ENCODE measurements at places on chromosomes 13 and 19.

- DNase-seq, result no peak
These were observed 12.3 kb downstream of the DDX39A start for GRCh38 chr19:14406645-14407401.

DNA sequence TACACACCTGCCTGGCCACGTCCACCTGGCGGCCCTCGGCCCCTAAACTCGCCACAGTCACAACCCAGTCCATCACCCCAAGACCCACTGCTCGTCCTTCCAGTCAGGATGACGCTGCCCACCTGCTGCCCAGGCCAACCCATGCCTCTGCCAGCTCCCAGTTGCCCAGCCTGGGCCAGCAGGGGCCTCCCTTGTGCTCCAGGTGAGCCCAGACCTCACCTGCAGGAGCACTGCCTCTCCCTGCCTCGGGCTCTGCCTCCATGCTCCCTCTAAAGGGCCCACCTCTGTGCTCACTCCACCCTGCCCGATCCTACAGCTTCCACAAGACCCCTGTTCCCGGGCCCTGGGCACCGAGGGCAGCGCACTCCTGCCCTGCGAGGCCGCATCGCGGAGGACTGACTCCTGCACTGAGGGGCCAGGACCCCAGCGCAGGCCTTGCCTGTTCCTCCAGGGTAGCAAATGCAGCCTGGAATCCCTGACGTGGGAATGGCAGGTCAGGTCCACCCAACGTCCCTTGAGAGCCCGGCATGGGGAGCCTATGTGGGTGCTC is 8.0 kb upstream of the CACTIN start:
- no peak for DNase-seq

DNA sequence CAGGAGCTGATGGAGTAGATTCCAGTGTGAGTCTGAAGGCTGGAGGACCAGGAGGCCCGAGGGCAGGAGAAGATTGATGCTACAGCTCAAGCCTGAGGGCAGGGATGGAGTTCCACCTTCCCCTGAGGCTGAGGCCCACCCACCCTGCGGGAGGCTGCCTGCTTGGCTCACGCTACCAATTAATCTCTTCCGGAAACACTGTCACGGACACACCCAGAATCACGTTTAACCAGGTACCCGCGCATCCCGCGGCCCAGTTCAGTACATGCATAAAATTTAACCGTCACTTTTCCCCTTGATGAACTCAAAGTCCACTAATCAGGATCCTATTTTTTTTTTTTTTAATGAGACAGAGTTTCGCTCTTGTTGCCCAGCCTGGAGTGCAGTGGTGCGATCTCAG is 5.2 kb upstream of the ZNF628 start:
- no peak for DNase-seq

DNA sequence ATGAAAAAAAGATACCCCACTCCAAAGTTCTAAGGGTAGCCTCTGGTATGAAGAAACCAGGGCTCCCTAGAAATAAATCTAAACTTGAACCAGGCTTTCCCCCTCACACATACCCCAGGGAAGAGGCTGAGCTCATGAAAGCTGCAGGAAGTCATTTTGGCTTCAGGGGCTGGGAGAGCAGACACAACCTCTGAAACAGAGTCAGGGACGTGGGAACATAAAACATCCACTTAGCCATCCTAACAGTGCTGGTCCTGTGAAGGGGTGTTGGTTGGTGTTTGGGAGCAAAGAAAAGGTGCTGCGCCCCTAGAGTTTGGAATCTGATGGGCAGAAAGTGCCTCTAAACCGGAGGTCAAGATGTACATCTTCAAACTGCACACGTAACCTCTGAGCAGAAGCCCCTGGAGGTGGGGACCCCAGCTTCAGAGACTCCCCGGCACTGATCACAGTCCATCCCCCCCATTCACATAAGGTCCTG is 15.8 kb downstream of the RAB3D start:
- DNase-seq, result no peak

DNA sequence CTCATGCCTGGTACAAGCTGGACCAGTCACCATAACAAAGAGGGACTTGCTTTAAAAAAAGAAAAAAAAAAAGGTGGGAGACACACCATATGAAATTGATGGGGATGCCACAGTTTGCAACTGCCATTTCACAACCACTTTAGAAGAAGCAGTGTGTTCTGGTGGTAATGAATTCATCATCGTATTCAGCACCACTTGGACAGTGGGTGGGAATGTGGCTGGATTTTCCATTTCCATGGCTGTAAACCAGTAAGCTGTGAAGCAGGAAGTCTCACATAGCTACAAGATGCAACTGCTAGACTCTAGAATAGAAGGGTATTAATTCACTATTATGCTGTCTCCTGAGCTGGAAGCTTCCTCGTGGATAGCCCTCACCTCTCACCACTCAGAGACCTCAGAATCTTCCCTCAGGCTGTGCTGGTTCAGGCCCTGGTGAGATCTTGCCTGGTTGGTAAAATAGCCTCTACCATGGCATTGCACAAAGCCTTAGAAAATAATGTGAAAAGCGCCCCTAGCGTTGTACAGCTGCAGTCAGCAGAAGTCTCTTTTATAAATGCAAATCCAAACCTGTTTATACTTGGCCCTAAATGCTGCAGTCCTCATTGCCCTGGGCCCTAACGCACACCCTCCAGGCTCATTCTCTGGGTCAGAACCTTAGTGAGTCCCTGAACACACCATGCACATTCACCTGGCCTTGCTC is 150.7 kb downstream of the KCTD15 start:
- no peak for DNase-seq

DNA sequence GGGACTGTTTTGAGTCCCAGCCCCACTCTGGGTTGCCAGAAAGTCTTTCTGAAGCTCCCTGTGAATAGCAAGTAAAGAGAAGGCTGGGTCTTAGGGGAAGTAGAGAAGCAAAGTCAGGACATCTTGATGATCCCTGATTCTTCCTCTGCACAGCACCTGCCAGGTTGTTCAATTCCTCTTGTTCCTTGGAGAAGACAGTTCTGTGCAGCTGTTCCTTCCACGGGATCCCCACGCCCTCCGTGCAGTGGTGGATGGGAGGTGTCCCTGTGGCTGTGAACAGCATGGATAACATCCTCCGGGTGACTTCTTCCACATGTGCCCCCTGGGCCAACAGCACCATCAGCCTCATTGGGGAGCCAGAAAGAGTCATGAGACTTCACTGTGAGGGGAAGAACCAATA is 29.1 kb upstream of the IGLON5 start:
- DNase-seq, result no peak

- no peak for DNase-seq
These were observed 468 bp downstream of the STX10 start for GRCh38 chr19:13149628-13150186.

DNA sequence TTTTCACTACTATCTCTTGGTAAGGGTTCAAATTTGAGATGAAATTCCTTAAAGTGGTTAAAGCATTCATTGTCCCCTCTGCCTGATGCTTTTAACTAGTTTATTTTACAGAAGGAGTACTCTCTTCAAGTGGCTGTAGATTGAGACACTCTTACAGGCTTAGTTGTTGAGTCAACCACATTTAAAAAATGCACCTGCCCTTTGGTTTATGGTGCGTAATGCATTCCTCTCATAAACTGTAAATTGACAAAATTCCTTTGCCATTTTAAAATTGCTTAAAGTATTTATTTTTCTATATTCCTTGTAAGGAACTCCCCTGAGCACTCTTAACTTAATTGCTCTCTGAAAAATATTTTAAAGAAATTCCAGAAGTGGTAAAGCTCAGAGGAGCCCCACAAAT is 826 bp upstream of the GPC5 start:
- no peak for DNase-seq

- DNase-seq, result no peak
These were observed 133.4 kb downstream of the OXGR1 start for GRCh38 chr13:96860882-96861281.

DNA sequence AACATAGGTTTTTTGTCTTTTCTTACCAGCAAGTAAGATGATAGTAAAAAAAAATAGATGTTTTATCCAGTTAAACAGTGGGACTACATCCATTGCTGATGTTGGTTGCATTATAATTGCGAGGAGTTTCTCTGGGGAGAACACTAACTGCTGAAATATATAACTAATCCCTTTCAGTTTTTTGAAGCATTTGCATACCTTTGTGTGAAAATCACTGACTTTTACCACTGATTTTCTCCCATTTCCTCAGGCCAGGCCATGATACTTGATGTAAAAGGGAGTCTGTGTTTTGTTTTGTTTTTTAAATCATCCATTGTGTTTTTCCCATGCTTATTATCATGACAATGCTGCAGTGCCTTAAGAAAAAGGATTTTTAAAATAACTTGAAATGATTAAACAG is 699.5 kb downstream of the PCDH9 start:
- no peak for DNase-seq

GRCh38 chr13:52980695-52981094 is 47.9 kb upstream of the OLFM4 start:
- DNase-seq, result no peak

DNA sequence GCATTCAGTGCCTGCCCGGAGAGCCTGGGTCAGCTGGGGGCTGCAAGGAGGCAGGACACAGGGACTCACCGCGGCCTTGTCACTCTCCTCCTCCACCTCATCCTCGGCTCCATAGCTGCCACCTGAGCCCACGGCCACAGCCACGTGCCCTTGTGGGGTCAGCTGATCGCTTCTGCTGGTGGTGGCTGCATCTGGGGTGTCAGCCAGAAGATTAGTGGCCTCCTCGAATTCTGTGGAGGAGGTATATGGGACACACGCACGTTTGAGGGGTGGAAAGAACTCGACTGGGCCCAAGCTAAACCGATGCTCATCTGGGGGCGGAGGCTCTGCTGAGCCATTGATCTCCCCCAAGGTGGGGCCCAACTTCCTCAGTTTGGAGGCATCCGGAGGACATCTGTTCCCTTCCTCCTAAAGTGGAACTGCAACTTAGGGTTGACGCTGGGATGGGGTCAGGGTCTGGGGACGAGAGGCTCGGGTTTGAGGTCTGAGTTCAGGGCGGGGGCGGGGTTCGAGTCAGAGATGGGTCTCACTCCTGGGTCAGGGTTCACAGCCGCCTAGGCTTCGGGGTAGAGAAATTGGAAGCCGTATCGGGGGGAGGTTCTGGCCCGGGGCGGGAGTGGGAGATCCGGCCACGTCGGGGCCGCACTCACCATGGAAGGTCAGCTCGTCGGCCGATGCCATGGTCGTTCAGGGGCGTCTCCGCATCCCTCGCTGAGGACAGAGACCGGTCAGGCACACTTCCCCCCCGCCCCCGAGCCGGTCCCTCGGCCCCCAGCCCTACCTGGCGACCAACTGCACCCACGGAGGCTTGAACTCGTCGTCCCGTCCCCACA is 493 bp downstream of the YIPF2 start:
- DNase-seq, result no peak

DNA sequence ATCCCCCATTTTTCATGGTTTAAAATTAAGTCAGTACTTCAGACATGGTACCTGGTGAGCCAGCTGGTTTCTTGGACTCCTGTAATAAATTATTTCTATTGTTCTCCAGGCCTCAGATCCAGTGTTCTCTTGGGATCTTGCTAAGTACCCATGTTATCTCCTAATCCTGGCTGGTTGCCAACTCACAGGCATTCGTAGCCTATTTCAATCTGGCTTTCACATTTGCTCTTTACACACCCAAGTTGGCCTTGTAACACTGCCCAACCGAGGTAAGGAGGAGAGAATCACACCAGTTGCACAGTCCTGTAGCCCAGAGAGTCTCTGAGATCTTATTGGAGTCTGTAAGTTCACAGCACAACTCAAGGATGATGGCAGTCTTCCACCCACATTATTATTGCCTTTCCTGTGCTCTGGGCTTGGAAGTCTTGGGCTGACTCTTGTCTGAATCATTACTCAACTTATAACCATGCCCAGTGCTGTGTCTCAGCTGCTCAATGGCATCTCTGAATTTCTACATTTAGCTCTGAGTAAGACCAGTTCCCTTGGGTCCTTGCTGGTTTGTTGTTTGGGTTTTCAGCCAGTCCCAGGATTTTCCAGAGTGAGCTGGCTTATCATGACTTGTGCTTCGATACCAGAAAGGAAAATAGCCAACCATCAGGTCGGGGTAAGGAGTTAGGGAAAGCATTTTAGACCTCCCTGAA is 76.6 kb upstream of the KLF12 start:
- no peak for DNase-seq

GRCh38 chr13:56066321-56066720 is 1074.4 kb upstream of the PRR20A start:
- DNase-seq, result no peak

GRCh38 chr13:106681536-106681935 is 113.6 kb upstream of the ARGLU1 start:
- DNase-seq, result no peak

- DNase-seq, result no peak
These were observed 64.3 kb upstream of the F7 start for GRCh38 chr13:113041293-113041690.

DNA sequence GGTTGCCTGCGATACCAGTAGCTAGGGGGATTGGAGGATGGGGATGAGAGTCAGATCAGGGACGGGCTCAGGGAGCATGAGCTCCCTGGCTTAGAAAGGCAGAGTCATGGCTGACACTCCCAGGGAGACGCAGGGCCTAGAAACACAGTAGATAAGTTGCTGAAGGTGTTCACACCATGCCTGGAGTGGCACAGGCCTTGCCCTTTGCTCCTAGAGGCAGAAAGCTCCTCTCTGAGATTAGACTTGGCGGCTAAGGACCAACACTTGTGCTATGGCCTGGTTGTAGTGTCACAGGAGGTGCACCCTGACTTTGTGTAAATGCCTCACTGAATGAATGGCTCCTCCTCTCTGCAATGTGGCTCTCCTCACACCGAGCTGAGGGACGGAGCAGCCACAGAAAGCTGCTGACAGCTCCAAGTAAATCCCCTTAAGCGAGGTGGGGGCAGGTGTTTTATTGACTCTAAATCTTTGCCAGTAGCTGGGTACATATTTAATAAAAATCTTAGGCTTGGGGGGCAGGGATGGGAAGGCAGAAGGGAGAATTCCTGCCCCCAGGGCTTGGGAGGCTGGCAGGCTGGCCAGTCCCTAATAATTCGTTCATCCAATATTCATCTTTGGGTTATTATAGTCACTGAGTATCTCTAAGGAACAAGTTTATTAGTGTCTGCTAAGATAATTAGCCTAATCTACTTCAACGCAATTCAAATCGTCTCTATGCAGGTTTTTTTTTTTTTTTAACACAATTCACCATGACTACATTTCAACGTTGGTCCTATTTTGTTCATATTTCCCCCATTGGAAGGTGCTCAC is 54.9 kb downstream of the SIAH3 start:
- DNase-seq, result no peak

DNA sequence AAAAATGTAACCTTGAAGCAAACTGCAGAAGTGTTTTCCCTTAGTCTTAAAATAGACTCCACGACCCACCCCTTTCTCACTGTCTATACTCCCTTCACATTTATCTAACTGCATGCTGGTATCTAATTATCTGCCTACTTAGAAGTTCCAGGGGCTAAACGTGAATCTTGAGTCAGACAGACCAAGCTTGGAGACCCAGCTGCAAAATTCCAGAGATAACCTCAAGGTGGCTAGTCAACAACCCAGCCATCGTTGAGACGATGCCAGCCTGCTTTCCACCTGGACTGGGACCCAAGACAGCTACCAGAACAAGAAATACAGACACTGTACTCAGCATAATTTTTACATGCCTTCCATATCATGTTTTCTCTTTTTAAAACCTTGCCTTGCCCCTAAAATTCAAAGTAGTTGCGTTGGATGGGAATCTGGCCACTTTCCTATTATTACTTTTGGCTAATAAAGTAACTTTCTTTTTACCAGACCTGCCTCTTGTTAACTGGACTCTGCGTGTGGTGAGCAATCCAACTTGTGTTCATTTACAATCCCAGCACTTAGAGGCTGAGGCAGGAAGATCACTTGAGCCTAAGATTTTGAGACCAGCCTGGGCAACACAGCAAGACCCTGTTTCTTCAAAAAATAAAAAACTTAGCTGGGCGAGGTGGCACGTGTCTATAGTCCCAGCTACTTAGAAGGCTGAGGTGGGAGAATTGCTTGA is 82.3 kb downstream of the CDADC1 start:
- DNase-seq, result no peak

- DNase-seq, result no peak
These were observed 2.1 kb upstream of the ATP4B start for GRCh38 chr13:113660066-113660465.

Measured in stimulated activated CD8-positive, alpha-beta memory T cell treated with anti-CD3 and anti-CD28 coated beads, Interleukin-7, amount 100 ng/mL, for 48 hours (primary cell).